Activated T-cell treated with anti-CD3 and anti-CD28 coated beads, Interleukin-2, amount 50 U/mL, for 4 hours (primary cell): ENCODE measurements at places on chromosomes 2 and 18. TPM values are rescaled to one million over a fixed set of nuclear protein-coding genes. Genes with fewer than 3 reads are reported as not detected.

DNA sequence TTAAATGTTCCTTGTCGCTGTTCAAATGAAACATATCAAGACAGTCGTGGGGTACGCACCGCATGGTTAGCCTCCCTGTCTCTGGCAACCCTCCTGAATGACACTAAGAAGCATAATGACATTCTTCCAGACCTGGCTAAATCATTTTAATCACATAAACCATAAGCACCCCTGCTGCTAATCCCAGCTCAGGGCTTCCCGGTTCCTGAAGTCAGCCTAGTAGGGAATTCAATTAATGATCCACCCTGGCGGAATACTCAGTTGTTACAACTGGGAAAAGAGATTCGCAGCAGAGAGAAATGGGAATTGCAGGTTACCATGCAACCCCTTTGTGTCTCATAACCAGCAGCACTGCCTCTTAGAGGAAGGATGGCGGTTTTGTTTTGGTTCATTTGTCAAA is 200.8 kb upstream of the AGAP1 start:
- DNase-seq: no peak

DSG2 gene
- total RNA-seq: 0.33 TPM

GRCh38 chr2:205769495-205769850 is 87.2 kb downstream of the NRP2 start:
- DNase-seq: no peak

- DNase-seq: no peak
These were observed 62.1 kb downstream of the DPP4 start for GRCh38 chr2:162011706-162012564.
